Activated T-cell treated with anti-CD3 and anti-CD28 coated beads, Interleukin-2, amount 50 U/mL, for 24 hours (primary cell): ENCODE measurements at places on chromosomes 16 and 17.

- H3K4me1 ChIP-seq, result peaks cover 27% of the 10 kb centered on the region
- H3K27ac ChIP-seq, result no peak overlapping the region
- no peak for DNase-seq
- H3K4me3 ChIP-seq, result no peak overlapping the region
- no peaks in the 10 kb centered on the region for H3K36me3 ChIP-seq
Observed at GRCh38 chr17:32882734-32883133, 5.8 kb upstream of the MYO1D start.

DNA sequence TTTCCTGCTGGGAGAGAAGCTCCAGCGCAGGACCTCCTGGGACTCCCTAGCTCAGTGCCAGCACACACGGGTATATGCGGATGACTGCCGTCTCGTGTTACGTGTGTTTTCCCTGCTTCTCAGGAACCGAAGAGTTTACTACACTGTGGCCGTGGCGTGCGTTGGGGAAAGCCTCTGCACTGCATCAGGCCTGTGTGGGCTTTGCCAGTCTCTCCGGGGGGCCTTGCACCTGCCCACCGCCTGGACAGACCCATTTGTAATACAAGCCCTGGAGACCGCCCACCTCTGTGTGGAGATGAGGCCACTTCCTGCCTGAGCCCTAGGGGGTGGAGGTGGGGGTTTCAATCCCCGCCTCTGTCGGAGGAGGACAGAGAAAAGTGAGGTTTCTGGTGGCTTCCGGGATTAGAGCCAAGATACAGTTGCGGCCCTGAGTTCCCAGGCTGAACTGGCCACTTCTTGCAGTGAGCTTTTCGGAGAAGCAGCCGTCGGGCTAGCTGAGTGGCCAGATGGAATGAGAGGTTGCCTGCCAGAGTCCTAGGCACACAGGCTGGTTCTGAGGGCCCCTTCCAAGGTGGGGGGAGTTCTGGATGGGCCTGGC is 43.4 kb upstream of the GSE1 start:
- peak overlapping the region; percentile 90 for H3K27ac ChIP-seq
- peak; percentile 63 for DNase-seq
- H3K27me3 ChIP-seq, result no peaks in the 10 kb centered on the region
- peak overlapping the region; percentile 63 for H3K4me3 ChIP-seq

- no peak overlapping the region for H3K4me3 ChIP-seq
- no peak for DNase-seq
- H3K4me1 ChIP-seq, result peaks cover 9% of the 10 kb centered on the region
- H3K27me3 ChIP-seq, result no peaks in the 10 kb centered on the region
- peaks cover 7% of the 10 kb centered on the region for H3K36me3 ChIP-seq
Observed at GRCh38 chr17:76572201-76572910, 13.3 kb downstream of the ST6GALNAC2 start.

- H3K36me3 ChIP-seq, result no peaks in the 10 kb centered on the region
- H3K4me3 ChIP-seq, result no peak overlapping the region
- peaks cover 2% of the 10 kb centered on the region for H3K27me3 ChIP-seq
- no peak overlapping the region for H3K27ac ChIP-seq
- H3K4me1 ChIP-seq, result no peaks in the 10 kb centered on the region
- DNase-seq, result no peak
Observed at GRCh38 chr16:5865236-5865635, 767.6 kb upstream of the EEF2KMT start.

DNA sequence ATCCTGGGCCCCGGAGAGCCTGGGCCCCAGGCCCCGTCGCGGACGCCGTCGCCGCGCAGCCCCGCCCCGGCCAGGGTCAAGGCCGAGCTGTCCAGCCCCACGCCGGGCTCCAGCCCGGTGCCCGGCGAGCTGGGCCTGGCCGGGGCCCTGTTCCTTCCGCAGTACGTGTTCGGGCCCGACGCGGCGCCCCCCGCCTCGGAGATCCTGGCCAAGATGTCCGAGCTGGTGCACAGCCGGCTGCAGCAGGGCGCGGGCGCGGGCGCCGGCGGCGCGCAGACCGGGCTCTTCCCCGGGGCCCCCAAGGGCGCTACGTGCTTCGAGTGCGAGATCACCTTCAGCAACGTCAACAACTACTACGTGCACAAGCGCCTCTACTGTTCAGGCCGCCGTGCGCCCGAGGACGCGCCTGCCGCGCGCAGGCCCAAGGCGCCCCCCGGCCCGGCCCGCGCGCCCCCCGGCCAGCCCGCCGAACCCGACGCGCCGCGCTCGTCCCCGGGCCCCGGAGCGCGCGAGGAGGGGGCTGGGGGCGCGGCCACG is 36.8 kb upstream of the ZC3H18 start:
- peaks cover 27% of the 10 kb centered on the region for H3K36me3 ChIP-seq
- no peak for DNase-seq
- no peaks in the 10 kb centered on the region for H3K27me3 ChIP-seq
- H3K4me1 ChIP-seq, result peaks cover 13% of the 10 kb centered on the region
- no peak overlapping the region for H3K27ac ChIP-seq
- H3K4me3 ChIP-seq, result no peak overlapping the region

GRCh38 chr17:42309986-42310786 is 21.9 kb downstream of the STAT5A start:
- H3K4me3 ChIP-seq, result peak overlapping the region; percentile 71
- peak overlapping the region; percentile 96 for H3K27ac ChIP-seq
- H3K4me1 ChIP-seq, result peaks cover 84% of the 10 kb centered on the region
- H3K36me3 ChIP-seq, result peaks cover 94% of the 10 kb centered on the region

DNA sequence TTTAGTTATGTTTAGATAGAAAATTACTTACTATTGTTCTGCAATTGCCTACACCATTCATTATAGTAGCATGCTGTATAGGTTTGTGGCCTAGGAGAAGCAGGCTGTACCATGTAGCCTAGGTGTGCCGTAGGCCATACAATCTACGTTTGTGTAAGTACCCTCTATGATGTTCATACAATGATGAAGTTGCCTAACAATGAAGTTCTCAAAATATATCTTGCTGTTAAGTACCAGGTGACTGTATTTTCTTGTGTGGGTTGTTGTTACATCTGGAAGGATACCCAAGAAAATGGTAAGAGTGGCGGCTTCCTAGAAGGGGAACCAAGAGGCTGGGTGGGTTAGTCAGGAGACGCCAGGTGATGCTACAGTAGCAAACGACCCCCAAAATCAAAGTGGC is 88.3 kb upstream of the FOXF1 start:
- H3K36me3 ChIP-seq, result no peaks in the 10 kb centered on the region
- H3K27me3 ChIP-seq, result peaks cover 3% of the 10 kb centered on the region
- H3K4me3 ChIP-seq, result no peak overlapping the region
- DNase-seq, result no peak
- no peak overlapping the region for H3K27ac ChIP-seq

GRCh38 chr17:71966459-71967313 is 154.1 kb upstream of the SOX9 start:
- H3K4me1 ChIP-seq, result no peaks in the 10 kb centered on the region
- H3K27ac ChIP-seq, result no peak overlapping the region
- H3K27me3 ChIP-seq, result no peaks in the 10 kb centered on the region
- no peak for DNase-seq
- no peaks in the 10 kb centered on the region for H3K36me3 ChIP-seq
- H3K4me3 ChIP-seq, result no peak overlapping the region

- H3K27ac ChIP-seq, result no peak overlapping the region
- DNase-seq, result no peak
- no peaks in the 10 kb centered on the region for H3K27me3 ChIP-seq
Observed at GRCh38 chr17:67511012-67511411, 133.9 kb downstream of the PITPNC1 start.

DNA sequence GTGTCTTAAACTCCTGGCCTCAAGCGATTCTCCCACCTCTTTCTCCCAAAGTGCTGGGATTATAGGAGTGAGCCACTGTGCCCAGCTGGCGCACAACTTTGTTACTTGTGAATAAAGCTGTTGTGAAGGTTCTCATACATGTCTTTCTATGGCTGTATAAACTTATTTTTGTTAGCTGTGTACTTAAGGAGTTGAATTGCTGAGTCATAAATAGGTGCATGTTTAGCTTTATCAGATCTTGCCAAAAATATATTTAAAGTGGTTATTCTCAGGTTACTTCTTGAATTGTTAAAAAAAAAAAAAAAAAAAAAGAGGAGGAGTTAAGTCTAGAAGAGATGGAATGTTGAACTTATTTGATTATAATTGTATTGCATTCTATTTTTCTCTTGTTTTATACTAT is 47.6 kb upstream of the IRX3 start:
- H3K4me1 ChIP-seq, result no peaks in the 10 kb centered on the region
- H3K27me3 ChIP-seq, result peaks cover 26% of the 10 kb centered on the region
- no peak overlapping the region for H3K4me3 ChIP-seq
- no peak overlapping the region for H3K27ac ChIP-seq
- DNase-seq, result no peak
- H3K36me3 ChIP-seq, result no peaks in the 10 kb centered on the region

DNA sequence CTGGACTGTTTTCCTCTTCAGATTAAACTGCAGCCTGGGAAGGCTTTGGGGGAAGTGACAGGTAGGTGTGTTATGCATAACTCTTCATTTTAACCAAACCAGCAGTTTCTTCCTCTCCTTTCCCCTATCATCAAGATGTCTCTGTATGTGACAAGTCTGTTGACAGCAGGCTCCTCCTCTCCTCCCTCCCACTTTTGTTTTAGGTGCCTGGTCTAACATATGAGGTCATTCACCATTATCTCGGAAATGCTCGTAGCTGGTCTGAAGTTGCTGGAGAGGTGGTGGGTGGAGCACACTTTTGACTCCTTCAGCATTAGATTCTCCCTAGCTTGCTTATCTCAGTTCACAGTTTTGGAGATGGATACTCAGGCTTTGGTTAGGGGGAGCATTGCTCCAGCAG is 571.0 kb upstream of the EEF2KMT start:
- no peak overlapping the region for H3K27ac ChIP-seq
- H3K4me3 ChIP-seq, result no peak overlapping the region
- H3K36me3 ChIP-seq, result no peaks in the 10 kb centered on the region
- no peaks in the 10 kb centered on the region for H3K4me1 ChIP-seq

DNA sequence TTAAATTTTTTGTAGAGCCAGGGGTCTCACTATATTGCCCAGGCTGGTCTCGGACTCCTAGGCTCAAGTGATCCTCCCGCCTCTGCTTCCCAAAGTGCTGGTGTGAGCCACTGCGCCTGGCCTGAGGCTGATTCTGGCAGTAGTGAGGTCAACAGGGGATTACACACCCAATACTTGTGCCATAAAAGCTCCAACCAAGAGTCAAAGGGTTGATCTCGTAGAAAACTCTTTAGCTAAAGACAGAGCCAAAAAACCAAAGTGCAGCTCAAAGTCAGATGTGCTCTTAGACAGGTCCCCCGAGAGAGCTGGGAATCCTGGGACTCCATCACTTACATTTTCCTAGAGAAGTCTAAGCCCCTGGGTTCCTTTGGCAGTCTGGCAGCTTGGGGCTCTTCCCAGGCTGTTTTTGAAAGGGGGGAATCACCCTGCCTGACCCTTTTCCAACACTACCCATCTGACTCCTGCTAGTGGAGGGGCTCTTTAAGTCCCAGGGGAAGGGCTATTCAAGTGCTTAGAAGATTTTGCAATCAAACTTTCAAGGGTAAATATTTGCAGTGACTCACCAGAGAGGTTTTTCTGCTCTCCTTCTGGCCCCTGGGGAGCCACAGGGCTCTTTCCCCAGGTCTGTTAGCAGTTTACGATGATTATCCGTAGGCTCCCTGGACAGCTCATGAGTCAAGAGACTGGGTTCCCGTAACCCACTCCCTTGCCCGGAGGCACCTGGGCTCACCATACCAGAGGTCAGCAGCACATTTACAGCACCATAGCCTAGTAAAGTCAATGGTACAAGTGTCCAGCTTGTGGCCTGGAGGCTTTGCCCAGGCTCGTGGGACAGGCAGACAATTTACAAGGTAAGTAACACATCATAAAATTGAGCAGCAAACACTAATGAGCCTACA is 408.7 kb downstream of the SLC39A11 start:
- no peak overlapping the region for H3K4me3 ChIP-seq
- peaks cover 7% of the 10 kb centered on the region for H3K36me3 ChIP-seq
- no peak overlapping the region for H3K27ac ChIP-seq
- H3K4me1 ChIP-seq, result no peaks in the 10 kb centered on the region
- H3K27me3 ChIP-seq, result no peaks in the 10 kb centered on the region

GRCh38 chr16:23742766-23743165 is 12.1 kb upstream of the CHP2 start:
- DNase-seq, result no peak
- H3K4me1 ChIP-seq, result no peaks in the 10 kb centered on the region
- peaks cover 23% of the 10 kb centered on the region for H3K27me3 ChIP-seq
- no peak overlapping the region for H3K27ac ChIP-seq

DNA sequence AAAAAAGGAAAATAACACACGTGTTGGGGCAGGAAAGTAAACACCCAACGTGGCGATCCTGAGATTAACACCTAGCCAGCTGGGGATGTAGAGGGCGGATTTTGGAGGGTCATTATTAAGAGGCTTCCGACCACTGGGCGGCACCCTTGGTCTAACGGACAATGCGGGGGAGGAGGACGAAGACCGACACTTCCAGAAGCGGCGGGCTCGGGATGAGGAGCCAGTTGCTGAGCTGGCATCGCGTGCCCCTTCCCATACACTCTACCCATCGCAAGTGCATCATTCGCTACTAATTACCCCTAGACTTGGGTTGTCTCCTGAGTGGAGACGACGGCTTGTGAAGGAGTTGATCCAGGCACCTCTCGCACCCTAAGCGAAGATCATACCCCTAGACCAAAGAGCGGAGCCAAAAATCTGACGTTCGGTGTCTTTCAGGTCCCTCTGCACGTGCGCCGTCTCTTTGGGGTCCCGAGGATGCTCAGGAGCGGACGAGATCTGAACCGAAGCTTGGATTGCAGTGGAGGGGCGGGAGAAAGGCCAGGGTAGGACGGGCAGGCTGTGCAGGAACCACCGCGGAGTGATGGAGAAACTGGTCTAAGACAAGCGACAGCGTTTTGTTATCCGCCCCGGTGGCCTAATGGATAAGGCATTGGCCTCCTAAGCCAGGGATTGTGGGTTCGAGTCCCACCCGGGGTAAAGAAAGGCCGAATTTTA is 17.6 kb downstream of the ZNF213 start:
- H3K4me1 ChIP-seq, result peaks cover 29% of the 10 kb centered on the region
- peaks cover 4% of the 10 kb centered on the region for H3K36me3 ChIP-seq
- peak overlapping the region; percentile 70 for H3K4me3 ChIP-seq
- peak overlapping the region; percentile 91 for H3K27ac ChIP-seq
- peak; percentile 96 for DNase-seq

DNA sequence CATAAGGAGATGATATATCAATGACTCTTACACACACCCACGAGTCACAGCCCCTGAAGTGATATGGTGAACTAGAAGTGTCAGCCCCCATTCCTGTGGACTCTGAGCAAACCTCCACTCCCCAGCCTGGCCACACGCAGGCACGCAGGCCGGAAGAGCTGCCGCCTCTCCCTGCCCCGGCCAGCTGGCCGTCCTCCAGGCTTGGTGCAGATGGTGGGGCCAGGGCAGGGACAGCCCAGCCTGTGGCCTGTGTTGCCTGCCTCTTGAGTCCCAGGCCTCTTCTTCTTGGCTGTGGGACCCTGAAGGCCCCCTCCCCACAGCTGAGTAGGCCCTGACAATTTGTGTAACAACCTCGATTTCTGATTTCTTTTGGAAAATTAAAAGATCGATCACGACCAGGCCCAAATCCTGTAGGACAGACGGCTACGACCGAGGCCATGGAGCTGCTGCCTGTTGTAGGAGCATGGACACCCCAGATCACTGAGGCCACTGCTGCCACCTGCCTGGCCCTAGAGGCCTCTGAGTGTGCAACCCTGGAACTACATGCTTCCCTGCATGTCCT is 10.0 kb upstream of the MPRIP start:
- H3K4me3 ChIP-seq, result no peak overlapping the region
- no peak for DNase-seq
- no peaks in the 10 kb centered on the region for H3K36me3 ChIP-seq
- no peak overlapping the region for H3K27ac ChIP-seq
- no peaks in the 10 kb centered on the region for H3K4me1 ChIP-seq
- H3K27me3 ChIP-seq, result no peaks in the 10 kb centered on the region
